ENCODE measurements at places on chromosomes 3 and 15.

GRCh38 chr3:142000325-142000870 lies 124.0 kb downstream of the ATP1B3 start:
- no peak for DNase-seq

GRCh38 chr3:41681479-41681878 lies 280.4 kb downstream of the ULK4 start:
- DNase-seq, result no peak

DNA sequence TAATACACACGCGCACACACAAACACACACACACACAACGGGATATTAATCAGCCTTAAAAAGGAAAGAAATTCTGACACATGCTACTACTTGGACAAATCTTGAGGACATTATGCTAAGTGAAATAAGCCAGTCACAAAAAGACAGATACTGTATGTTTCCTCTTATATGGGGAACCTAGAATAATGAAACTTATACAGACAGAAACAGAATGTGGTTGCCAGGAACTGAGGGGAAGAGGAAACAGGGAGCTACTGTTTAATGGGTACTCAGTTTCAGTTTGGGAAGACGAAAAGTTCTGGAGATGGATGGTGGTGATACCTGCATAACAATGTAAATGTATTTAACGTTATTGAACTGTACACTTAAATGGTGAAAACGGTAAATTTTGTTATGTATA lies 20.2 kb downstream of the ICE2 start:
- no peak for DNase-seq

GRCh38 chr3:184156522-184156955 lies 1.4 kb downstream of the DVL3 start:
- DNase-seq, result no peak

DNA sequence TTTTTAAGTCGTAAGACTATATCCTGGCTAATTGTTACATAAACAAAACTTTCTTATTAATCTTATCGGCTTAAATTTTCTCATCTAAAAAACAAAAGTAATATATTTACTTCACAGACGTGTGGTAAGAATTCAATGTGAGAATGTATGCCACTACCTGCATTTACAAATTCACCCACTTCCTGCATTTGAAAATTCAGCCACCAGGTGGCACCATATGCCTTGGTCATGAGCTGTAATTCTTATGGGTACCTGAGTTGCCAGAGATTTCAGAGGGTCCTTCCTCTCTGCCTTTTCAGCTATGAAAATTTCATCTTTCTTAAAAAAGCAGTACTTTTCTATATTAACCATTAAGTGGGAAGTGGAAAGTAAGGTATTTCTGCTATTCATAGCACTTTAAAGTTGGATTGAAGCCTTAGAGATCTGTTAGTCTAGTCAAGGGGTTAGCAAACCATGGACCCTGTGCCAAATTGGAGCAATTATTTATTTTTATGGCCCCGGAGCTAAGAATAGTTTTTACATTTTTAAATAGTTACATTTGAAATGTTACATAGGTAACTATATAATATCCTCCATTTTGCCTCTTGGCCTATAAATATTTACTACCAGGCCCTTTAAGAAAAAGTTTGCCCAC lies 127.8 kb downstream of the HCN4 start:
- DNase-seq, result no peak

DNA sequence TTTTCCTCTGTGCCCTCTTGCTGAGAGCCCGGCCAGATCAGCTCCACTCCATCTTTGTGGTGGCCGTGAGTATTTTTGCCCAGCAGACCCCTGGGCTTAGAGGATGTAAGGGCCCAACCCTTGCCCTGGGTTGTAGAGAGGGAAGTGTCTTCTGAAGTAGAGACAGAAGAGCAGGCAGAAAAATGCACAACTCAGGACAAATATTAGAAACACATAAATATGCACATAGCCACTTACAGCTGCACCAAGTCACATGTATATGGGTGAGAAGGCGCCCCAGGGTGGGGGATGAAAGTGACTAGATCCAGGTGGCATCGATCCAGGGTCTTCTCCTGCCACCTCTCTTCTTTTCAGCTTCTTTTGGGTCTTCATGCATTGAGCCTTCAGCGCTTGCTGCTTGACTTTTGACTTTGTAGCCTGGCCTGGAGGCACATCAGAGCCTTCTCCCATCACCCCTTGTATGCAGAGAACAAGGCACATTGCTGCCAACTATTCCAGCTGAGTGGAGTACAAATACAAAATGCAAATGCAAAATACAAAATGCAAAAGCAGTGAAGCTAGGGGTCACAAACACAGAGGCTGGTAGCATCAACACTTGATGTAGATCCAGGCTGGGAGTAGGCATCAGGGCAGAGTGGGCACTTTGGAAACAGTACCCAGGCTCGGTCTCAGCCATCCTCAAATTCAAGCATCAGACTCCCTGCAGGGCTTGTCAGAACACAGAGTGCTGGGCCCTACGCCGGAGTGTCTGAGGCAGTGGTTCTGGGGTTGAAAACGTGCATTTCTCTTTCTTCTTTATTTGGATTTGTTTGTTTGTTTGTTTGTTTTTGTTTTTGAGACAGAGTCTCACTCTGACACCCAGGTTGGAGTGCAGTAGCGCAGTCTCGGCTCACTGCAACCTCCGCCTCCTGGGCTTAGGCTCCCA lies 133.0 kb downstream of the ASB7 start:
- no peak for DNase-seq

- DNase-seq, result no peak
These were observed 60.1 kb downstream of the IQSEC1 start for GRCh38 chr3:13013151-13013561.

GRCh38 chr3:55160241-55160983 lies 232.6 kb upstream of the LRTM1 start:
- DNase-seq, result no peak
